GM10248 (cell line): ENCODE measurements at places on chromosomes 12 and 14.

DNA sequence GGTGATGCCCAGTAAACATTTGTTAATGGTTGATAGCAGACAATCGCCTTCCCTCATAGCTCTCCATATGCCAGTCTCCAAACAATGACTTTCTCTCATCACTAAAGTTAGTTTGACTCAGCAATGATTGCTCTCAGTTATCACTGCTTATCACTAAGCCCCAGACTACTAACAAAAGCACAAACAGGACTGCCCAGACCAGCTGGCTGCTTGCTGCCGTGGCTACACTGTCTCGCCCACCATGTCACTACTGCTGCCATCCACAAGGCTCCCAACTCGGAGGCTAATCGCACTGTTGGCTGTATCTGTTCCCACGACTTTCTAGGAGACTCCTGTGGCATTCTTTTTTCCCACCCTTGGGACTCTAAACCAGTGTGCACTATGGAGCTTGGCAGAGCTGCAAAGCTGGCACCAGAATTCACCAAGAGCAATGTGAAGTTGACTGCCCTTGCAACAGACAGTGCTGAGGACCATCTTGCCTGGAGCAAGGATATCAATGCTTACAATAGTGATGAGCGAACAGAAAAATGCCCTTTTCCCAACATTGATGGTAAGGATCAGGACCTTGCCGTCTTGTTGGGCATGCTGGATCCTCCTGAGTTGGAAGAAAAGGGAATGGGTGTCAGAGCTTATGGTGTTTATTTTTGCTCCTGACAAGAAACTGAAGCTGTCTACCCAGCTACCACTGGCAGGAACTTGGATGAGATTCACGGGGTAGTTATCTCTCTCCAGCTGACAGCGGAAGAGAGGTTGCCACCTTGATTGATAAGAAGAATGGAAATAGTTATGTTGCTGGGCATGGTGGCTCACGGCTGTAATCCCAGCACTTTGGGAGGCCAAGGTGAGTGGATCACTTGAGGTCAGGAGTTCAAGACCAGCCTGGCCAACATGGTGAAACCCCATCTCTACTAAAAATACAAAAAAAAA is 27.1 kb upstream of the NR2C1 start:
- DNase-seq: no peak

DNA sequence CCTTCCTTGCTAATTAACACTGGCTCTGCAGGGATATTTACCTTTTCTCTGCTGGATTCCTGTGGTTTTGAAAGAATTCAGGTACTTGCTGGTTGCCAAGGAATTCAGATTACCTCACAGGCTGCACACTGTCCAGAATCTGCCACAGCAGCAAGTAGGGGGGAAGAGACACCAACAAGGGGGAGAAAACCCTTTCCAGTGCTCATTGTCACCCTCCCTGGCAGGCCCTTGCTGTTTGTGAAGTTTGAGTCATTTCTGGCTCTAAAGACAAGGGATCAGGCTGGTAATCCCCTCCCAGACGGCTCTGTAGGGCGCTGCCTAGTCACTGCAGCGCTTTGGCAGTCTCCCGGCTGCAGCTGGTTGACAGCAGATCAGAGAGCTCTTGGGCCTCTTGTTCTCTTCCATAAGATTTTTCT is 50.8 kb downstream of the TTLL5 start:
- peak; percentile 13 for DNase-seq

DNA sequence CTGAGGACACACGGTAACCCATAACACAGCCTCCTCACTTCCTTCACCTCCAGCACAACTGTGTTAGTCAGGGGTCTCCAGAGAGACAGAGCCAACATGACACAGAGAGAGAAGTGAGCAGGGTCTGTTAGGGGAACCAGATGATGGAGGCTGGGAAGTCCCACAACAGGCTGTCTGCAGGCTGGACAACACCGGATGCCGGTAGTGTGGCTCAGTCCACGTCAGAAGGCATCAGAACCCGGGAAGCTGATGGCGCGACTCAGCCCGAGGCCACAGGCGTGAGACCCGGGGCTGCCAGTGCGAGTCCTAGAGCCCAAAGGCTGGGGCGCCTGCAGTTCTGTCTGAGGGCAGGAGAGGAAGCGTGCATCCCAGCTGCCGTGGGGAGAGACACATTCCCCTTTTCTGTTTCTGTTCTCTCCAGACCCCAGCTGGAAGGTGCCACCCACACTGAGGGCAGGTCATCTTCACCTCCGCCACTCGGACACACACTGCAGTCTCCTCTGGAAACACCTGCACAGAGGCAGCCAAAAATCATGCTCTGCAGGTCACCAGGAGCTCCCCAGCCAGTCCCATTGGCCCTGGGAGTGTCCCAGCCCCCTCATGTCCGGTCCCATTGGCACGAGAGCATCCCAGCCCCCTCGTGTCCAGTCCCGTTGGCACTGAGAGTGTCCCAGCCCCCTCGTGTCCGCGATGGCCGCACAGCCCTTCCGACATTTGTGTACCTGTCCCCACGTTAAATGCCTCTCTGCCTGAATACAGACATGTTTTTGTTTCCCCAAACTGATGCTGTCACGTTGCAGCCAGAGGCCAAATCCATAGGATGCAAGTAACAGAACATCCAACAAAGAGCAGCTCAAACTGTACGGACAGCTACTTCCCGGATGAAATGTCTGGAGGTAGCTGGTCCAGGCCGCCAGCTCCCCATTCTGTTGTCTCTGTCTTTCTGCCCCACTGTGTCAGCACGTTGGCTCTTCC is 7.9 kb upstream of the FBRSL1 start:
- no peak for DNase-seq

GRCh38 chr14:60654334-60654821 is 5.1 kb upstream of the SIX1 start:
- DNase-seq: no peak

- DNase-seq: no peak
These were observed 30.1 kb downstream of the MAX start for GRCh38 chr14:65072256-65072655.

GRCh38 chr12:92064422-92064821 is 81.2 kb downstream of the BTG1 start:
- DNase-seq: no peak

GRCh38 chr14:63867933-63868921 is 15.4 kb downstream of the SYNE2 start:
- DNase-seq: no peak

GRCh38 chr14:89123851-89124250 is 293.2 kb downstream of the FOXN3 start:
- DNase-seq: peak; percentile 26

GRCh38 chr12:64450711-64451486 is 1.0 kb upstream of the TBK1 start:
- peak; percentile 21 for DNase-seq

DNA sequence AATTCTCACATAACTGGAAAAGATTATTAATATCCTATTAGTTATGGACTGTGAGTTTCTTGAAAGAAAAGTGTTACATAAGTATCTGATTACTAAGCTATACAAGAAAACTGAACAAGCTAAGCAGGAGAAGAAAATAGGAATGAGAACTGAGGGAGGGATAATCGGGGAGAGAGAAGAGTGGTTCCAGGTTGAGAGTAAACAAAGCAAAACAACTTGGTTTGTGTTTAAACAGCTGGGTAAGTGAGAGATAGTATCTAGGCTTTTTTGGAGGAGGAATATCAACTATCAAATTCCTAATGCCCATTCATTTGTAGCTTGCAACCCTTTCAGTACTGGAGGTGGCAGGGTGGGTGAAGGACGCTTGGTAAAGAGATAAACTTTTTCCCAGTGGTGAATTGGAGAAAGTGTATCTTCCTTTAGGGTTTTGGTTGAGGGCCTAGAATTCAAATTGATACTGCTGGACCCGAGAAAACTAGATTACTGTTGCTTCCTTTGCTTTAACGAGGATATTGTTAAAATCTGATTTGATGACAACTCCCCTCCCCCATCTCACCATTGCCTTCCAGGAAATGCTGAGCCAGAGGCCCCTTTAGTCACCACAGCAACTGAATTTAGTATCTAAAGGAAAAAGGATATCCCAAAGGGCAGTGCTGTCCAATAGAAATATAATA is 2.0 kb upstream of the SLC2A3 start:
- peak; percentile 28 for DNase-seq

DNA sequence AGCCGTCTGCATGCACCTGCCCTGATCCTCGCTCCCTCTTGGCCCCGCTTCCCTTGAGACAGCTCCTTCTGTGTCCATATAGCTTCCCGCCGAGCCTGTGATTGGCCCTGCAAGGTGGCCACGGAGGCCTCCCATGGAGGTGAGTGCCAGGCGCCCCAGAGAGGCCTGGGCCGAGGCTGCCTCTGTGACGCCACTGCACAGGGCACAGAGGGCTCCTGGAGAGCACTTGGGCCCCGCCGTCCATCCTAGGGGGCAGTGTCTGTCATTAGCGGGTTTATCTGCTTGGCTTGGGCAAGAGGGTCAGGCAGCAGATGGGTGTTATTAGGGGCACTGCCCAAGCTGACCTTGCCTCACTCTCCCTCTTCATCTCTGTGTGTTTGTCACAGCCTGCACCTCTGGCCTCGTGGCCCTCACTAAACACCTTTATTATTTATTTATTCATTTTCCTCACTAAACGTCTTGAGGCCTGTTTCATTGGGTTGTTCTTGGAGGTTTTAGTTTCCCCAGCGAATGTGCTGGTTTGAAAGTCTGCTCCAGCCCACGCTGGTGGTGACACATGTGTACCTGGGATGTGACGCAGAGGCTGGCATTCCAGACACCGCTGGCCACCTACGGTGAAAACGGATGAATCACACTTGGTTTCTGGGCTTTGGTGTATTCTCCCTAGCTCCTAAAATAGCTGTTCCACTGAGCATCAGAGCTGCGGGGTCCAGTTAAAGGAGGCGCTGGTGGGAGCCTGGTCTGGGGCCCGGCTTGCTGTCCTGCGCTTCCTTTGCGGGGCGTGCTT is 5.9 kb downstream of the ZFYVE21 start:
- no peak for DNase-seq

- peak; percentile 55 for DNase-seq
These were observed 123.3 kb downstream of the SSPN start for GRCh38 chr12:26318661-26319068.

DNA sequence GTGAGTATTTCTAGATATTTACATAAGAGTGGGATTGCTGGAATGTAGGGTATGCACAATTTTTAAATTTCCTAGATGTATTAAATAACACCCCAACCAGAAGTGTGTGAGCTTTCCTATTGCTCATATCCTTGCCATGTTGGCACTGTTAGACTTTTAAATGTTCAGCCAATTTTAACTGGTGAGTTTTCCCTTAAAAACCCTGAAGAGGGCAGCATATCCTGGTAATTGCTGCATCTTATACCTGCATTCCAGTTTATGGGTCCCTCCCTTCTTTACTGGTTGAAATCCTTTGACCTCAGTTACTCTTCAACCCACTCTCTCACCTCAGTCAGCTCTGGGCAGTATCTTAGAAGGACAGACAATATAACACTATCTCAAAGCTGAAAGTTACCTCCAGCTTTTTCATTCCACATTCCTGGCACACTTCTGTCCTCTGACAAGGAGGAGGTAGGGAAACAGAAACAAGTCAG is 270.6 kb downstream of the PAWR start:
- no peak for DNase-seq

GRCh38 chr12:43370263-43370662 is 181.7 kb downstream of the ADAMTS20 start:
- no peak for DNase-seq

GRCh38 chr14:39372656-39373055 is 59.6 kb downstream of the FBXO33 start:
- DNase-seq: no peak

DNA sequence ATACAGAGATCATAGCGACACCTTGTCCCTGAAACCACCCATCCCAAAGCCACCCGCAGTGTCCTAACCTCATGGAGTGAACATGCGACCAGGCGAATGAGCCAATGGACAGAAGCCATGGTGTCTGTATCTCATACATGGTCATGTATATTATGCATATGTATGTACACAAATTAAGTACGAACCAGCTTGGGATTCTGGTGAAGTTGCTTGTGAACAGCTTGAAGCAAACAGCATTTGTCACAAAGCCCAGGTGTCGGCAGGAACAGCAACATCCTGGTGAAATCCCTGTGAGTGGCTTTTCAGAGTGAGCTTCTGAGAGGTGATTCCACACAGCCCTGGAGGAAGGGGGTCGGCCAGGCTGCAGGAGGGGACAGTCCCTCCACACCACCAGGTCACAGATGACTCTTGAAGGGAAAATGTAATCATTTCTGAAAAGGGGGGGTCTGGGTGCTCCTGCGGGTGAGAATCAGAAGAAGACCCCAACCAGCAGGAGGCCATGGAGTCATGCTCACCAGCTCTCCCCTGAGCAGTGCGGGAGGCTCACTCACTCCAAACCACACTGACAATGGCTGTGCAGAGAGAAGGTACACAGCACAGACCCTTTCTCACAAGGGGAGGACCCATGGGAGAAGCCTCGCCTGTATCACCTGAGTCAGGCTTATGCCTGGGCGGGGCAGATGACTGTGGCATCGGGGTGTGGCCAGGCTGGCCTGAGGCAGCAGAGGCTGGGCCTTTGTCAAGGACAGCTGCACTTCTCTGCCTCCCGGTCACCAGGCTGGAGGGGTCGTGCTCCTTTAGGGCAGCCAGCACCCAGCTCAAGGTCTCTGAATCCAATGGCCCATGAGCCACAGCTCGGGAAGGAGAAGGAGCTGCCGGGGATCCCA is 14.3 kb downstream of the CHGA start:
- no peak for DNase-seq

DNA sequence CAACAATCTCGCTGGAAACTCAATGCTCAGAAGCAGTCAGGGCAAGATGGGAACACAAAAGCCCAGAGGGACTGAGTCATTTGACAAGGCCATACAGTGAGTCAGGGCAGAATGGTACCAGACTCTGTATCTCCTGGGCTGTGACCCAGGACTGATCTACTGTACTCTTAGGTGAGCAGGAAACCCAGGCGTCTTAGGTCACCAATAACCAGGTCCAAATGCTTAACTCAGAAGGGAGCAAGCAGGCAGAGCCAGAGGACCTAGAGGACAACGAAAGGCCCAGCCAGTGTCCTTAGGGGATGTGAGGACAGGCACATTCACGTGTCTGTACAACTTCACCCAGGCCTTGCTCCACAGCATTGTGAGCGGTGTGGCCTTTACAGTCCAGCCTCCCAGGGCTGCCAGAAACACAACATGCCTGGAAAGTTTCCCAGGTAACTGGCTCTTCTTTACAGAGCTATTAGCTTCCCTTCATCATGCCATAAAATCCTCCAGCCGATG is 69.9 kb downstream of the ARL6IP4 start:
- DNase-seq: no peak

- peak; percentile 26 for DNase-seq
These were observed 1.5 kb upstream of the HRK start for GRCh38 chr12:116882742-116883141.

- DNase-seq: no peak
These were observed 702.8 kb downstream of the VRK1 start for GRCh38 chr14:97499790-97500481.

DNA sequence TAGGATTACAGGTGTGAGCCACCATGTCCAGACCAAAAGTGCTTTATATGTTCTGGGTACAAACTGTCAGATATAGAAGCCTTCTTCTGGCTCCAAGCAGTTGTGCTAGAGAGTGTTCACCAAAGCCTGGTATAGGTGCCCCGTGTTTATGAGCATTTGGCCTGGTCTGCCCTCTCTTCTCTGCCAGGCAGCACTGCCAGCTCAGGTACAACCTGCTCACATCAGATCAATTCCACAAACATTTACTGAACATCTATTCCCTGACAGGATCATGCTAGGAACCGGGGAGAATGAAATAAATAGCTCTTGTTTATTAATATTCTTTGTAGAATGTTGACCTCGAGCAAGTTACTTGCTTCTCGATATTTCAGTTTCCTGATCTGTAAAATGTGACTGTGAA is 20.0 kb upstream of the SOCS2 start:
- no peak for DNase-seq

- no peak for DNase-seq
These were observed 31.5 kb downstream of the TMEM132D start for GRCh38 chr12:129871991-129872972.
